Upper lobe of right lung (tissue), 1 donor: ENCODE measurements at places on chromosomes 4 and X.

DNA sequence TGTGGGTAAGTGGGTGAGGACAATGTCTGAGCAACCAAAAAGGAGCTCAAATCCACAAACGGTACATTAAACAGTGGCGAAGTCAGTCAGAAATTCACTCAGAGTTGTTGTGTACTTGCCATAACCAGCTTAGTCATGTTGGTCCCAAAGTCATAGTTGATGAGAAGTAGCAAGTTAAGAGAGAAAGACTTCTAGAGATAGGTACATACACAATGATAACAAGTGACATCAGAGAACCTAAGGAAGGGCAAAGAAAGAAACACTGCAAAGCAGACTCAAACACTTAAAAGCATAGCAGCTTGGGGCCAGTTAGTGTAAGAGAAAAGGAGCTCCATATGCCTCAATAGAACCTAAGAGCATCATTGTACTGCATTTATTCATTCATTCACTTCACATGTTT, 30.2 kb downstream of the DYNLT3 start:
- H3K27ac ChIP-seq = no peak overlapping the region
- DNase-seq = no peak
- no peak overlapping the region for H3K4me3 ChIP-seq
- H3K27me3 ChIP-seq = no peaks in the 10 kb centered on the region

GRCh38 chrX:45843518-45843917, 642.8 kb upstream of the DIPK2B start:
- no peaks in the 10 kb centered on the region for H3K27me3 ChIP-seq
- H3K27ac ChIP-seq = no peak overlapping the region
- no peaks in the 10 kb centered on the region for H3K4me1 ChIP-seq
- H3K36me3 ChIP-seq = no peaks in the 10 kb centered on the region
- no peak overlapping the region for H3K4me3 ChIP-seq

- H3K27me3 ChIP-seq = no peaks in the 10 kb centered on the region
- no peak overlapping the region for H3K4me3 ChIP-seq
- no peak overlapping the region for H3K27ac ChIP-seq
Observed at GRCh38 chr4:153079857-153080391, 124.3 kb upstream of the TRIM2 start.

- H3K4me1 ChIP-seq = peaks cover 55% of the 10 kb centered on the region
- peak; percentile 63 for DNase-seq
- H3K36me3 ChIP-seq = no peaks in the 10 kb centered on the region
- H3K4me3 ChIP-seq = no peak overlapping the region
- H3K27ac ChIP-seq = no peak overlapping the region
Observed at GRCh38 chr4:1204828-1205585, 32.6 kb upstream of the SPON2 start.

DNA sequence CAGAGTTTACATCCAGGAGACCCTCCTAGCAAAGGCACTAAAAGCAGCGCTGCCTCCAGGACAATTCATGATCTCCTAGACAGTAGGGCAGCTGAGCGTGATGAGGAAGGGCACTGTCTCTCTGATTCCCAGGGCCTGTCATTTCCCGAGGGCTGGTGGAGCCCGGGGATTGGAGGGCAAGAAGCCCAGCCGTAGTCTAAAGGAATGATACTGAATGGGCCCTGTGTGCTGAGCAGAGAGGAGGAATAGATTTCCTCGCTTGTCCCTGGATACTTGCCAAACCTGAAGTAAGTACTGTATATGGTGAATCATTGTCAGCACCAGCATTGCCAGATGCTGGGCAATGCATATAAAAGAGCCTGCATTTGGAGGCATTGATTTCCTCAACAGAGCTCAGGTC, 88.0 kb upstream of the SLITRK2 start:
- H3K4me3 ChIP-seq = no peak overlapping the region
- no peak for DNase-seq
- no peaks in the 10 kb centered on the region for H3K4me1 ChIP-seq
- no peaks in the 10 kb centered on the region for H3K27me3 ChIP-seq
- H3K36me3 ChIP-seq = no peaks in the 10 kb centered on the region

DNA sequence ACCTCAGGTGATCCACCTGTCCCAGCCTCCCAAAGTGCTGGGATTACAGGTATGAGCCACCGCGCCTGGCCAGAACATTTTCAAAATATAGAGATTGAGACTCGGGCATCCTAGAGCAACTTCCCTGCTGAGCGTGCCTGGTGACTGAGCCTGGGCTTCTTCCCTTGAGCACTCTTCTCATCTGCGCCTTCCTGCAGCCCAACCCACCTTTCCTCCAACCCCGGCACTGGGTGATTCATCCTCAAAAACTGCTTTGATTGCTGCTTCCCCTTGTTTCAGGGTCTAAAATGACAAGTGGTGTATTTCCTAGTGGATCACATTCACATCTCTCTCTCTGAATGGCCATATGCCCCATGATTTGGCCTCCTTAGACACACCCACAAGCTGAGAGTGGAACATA, 37.8 kb downstream of the PHKA2 start:
- no peak overlapping the region for H3K4me3 ChIP-seq
- no peak overlapping the region for H3K27ac ChIP-seq
- H3K27me3 ChIP-seq = no peaks in the 10 kb centered on the region
- H3K4me1 ChIP-seq = no peaks in the 10 kb centered on the region
- no peak for DNase-seq

- H3K4me3 ChIP-seq = no peak overlapping the region
- H3K27me3 ChIP-seq = no peaks in the 10 kb centered on the region
- no peak for DNase-seq
- no peaks in the 10 kb centered on the region for H3K36me3 ChIP-seq
Observed at GRCh38 chr4:113540859-113541258, 220.7 kb downstream of the CAMK2D start.

DNA sequence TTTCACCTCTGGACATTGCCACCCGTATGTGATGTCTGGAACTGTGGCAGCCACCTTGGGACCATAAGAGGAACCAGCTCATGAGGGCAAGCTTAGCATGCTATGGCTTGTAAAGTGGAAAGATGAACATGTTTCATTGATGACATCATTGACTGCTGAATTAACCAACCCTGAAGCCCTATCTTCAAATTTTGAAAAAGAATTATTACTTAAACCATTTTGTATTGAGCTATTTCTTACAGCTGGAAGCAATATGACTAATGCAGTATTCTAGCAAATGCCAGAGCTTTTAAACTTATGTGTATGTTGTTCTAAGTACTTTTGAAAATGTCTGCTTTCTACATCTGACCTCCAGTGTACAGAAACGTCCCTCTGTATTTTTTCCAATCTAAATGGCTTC, 18.1 kb downstream of the GUCY2F start:
- H3K4me3 ChIP-seq = no peak overlapping the region
- no peak for DNase-seq
- H3K27ac ChIP-seq = no peak overlapping the region
- no peaks in the 10 kb centered on the region for H3K4me1 ChIP-seq
- no peaks in the 10 kb centered on the region for H3K36me3 ChIP-seq

- H3K27ac ChIP-seq = peak within 1 kb of the TSS; percentile 51
- H3K36me3 ChIP-seq = no peaks in the 10 kb centered on the region
- H3K27me3 ChIP-seq = peaks cover 37% of the 10 kb centered on the region
- H3K4me1 ChIP-seq = peaks cover 3% of the 10 kb centered on the region
- no peak for DNase-seq
Observed at GRCh38 chr4:165872461-165873297, at the start of gene TLL1. TSS of gene TLL1 (plus strand) at chr4:165873237. CDS start at chr4:165873905, 668 bp downstream.

DNA sequence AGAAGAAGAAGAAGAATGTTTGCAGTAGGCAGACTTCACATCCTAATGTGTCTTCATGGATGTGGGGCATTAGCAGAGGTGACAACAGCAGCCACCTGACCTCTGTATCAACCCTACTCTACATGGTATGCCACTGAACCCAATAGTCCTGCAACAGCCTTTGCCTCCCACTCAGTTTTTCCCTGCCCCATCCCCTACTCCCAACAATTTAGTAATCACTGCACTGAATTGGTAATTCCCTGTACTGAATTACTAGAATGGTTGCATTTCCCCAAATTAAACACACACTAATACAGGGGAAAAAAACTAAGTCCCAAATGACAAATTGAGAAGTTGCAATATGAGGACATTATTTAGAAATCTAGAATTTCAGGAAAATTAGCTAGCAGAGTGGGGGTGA, 31.4 kb upstream of the FAM241A start:
- no peak overlapping the region for H3K27ac ChIP-seq
- peaks cover 6% of the 10 kb centered on the region for H3K4me1 ChIP-seq
- H3K27me3 ChIP-seq = no peaks in the 10 kb centered on the region
- no peak overlapping the region for H3K4me3 ChIP-seq
- no peak for DNase-seq

DNA sequence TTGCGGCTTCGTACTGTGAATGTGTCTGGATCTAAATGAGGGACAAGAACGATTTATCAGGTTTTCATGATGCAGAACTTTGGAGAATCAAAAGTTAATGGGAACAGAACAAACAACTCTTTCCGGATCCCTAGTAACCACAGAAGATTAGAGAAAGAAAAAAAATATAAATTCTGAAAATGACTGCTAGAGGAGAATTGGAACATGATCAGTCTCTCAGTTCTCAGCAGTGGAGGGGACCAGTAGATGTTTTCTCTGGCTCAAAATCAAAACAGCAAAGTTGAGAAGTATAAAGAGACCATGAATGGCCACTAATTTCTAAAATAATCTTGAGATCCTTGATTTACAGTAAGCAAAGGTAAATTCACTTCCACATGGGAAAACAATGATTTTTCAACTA, 38.1 kb upstream of the GK2 start:
- H3K27me3 ChIP-seq = no peaks in the 10 kb centered on the region
- no peak overlapping the region for H3K4me3 ChIP-seq
- DNase-seq = no peak

- no peaks in the 10 kb centered on the region for H3K27me3 ChIP-seq
- H3K27ac ChIP-seq = peak overlapping the region; percentile 82
- peaks cover 50% of the 10 kb centered on the region for H3K4me1 ChIP-seq
Observed at GRCh38 chr4:7967501-7968261, 28.0 kb upstream of the AFAP1 start.

- no peak overlapping the region for H3K27ac ChIP-seq
- peak overlapping the region; percentile 41 for H3K4me3 ChIP-seq
Observed at GRCh38 chrX:74924449-74925224, 615 bp downstream of the NEXMIF start.
